ENCODE measurements at places on chromosomes 7 and 10.

DNA sequence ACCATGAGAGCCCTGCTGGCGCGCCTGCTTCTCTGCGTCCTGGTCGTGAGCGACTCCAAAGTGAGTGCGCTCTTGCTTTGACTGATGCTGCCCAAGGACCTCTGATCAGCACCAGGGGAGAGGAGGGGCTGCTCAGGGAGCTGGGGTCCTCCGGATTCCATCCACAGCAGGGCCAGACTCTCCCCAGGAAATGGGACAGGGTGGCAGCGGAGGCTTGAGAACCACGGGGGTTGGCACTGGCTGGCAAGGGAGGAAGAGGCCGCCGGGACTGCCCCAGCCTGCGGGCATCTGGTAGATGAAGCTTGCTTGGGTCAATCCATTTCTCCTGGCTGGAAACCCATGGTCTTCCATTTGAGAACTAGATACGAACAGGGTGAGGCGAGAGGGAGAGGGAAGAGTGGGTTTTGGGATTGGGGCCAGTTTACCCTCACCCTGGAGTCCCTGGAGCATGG lies 647 bp downstream of the PLAU start:
- DNase-seq: no peak

- no peak for DNase-seq
These were observed 398.3 kb upstream of the CHRM2 start for GRCh38 chr7:136470179-136470578.

- no peak for DNase-seq
These were observed 272.7 kb downstream of the TWIST1 start for GRCh38 chr7:18844735-18845134.

DNA sequence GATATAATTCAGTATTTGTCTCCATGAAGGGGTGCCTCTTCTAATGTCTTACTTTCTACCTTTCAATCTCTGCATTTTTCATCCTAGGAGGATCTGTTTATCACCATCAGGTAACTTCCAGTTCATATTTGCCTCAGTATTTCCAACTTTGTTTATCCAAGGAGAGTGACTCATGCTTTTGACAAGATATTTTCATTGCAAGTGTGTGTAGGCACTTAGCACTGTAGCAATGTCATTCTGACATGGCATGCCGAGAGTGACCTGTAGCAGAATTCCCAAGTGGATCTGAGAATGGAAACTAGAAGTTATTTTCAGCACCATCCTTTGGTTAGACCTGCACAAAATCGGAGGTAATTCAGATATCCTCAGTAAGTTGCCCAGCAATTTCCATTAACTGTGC lies 129.9 kb downstream of the INHBA start:
- no peak for DNase-seq

GRCh38 chr10:36385693-36386092 lies 739.7 kb upstream of the ANKRD30A start:
- no peak for DNase-seq

DNA sequence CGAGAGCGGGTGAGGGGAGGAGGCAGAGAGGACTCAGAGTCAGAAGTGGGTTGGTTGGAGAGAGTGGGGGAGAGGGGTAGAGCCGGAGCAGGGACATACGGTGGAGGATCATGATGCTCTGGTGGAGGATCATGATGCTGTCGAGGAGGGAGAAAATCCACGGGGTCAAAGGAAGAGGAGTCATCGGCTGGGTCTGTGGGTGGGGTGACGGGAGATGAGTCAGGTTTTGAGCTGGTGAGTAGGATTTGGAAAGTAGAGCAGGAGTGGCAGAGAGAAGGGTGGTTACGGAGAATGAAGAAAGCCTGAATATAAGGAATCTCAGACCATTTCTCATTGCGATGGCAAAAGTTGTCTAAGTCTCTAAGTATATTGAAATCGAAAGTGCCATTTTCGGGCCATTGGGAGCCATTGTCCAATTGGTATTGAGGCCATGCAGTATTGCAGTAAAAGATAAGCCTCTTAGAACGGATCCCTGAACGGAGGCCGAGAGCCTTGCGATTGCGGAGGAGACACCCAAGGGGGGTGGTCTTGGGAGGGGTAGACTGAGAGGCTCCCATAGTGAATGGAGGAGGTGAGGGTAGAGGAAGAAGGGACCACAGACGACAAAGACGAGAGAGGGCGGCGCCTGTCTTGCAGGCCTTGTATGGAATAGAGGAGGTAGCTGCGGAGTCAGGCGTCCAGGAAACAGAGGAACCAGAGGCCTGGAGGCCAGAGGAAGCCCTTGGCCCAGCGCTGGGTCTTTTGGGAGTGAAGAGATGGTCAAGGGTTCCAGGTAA lies 23.8 kb downstream of the SCIN start:
- no peak for DNase-seq

GRCh38 chr7:73487486-73487885 lies 34.6 kb downstream of the BAZ1B start:
- no peak for DNase-seq

- DNase-seq: no peak
These were observed 488.3 kb upstream of the ADARB2 start for GRCh38 chr10:2225609-2226008.
